ENCODE measurements at places on chromosomes 4 and X.

DNA sequence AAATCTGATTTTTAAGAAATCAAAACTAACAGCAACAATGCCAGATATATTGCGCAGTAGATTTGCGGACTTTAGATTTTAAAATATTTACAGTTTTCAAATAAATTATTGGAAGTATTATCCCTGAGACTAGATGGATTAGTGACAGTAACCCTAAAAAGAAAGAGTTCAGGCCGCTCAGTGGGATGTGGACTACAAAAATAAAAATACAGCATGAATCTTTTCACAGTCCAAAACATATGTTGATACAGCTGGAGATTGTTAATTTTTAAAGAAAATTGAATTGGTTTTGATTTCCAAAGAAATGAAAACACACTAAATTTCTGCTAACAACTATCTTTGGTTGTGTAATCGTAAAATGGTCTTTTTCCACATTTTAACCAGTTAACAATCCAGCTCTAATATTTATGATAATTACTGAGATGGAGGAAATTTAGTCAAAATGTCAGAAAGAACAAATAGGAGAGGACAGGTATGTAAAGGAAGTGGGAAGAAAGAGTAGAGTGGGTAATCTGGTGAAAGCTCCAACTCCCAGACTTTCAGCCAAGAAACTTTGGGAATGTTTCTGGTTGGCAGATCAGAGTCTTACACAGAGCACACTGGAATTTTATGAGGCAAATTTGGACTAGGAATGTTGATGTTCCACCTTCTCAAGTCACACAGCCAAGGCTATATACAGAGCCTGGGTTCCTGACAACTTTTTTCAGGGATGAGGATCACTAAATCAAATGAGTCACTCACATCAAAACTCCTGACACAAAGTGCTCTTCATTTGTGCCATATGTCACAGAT lies 15.1 kb downstream of the C4orf36 start:
- DNase-seq: no peak

- no peak for DNase-seq
Observed at GRCh38 chr4:169940460-169940859, 85.7 kb downstream of the MFAP3L start.

GRCh38 chr4:77126809-77127208 lies 30.2 kb upstream of the CCNG2 start:
- no peak for DNase-seq

GRCh38 chr4:68489338-68489737 lies 42.1 kb downstream of the TMPRSS11E start:
- DNase-seq: no peak

DNA sequence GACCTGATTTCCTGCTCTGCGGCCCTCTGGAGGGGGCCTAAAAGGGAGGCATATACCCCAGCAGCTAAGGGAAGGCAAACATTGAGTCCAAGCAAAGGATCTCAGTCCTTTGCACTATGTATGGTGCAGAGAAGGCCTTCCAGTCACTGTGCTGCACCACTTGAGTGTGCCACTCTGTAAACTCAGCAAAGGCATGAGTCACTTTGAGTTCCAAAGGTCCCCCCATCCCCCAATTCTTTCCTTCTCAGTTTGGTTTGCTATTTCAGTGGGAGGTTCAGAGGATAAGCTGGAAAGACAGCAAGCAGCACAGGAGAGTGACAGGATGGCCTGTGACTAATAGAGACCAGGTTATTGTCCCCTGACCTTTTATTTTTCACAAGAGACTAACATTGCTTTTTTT lies 131.3 kb downstream of the FHDC1 start:
- no peak for DNase-seq

DNA sequence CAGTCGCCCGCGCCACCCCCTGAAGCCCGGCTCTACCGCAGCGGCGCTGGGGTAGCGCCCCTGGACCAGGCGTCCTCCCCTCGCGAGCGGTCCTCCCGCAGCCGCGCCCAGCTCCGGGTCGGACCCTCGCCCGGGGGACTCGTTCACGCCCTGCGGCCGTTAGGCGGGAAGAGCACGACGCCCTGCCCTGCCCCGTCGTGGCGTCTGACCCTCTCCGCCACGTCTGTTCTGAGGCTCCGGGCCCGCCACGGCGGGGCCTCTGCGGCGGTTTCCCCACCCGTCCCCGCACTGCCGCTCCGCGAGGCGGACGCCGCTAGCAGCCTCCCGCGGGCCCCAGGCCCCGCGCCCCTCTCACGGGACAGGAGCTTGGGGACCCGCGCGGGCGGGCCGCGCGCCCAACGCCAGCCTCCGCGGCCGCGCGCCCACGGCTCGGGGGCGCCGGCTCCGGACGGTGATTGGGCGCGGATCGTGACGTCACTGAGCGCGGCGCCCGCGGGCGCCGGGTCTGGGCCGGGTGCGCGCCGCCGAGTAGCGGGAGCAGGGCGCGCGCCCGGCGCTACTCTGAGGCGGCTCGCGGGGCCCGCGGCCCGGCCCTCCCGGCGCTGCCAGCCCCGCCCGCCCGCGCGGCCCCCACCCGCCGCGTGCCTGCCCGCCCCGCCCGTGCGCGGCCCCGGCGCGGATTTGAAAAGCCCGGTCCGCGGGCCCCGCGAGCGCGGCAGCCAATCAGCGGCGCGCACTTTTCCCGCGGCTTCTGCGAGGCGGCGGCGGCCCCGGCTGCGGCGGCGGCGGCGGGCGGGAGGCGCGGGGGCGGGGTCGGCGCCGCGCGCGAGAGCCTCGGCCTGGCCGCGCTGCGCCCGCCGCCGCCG lies at the start of gene NSD2:
NSD2 (plus strand) TSS at position 816 of the 866 bp plus-strand sequence. CDS start 29,262 bp downstream, outside the sequence.
- DNase-seq: peak; percentile 95

DNA sequence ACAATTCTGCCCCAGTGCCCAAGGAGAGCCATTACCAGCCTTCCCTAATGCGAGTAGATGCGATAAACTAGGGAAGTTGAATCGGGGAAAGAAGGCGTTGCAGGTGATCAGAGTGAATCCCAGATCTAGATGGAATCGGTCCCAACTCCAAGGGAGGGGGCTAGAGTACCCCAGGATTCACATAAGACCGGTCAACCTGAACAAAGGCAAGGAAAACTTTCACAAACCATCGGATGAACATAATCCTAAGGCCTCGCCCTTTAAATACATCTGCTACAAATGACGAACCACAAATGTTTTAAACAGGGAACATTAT lies 11.2 kb upstream of the ZCCHC13 start:
- DNase-seq: no peak

- no peak for DNase-seq
Observed at GRCh38 chrX:21991504-21991903, 40.6 kb upstream of the PHEX start.

DNA sequence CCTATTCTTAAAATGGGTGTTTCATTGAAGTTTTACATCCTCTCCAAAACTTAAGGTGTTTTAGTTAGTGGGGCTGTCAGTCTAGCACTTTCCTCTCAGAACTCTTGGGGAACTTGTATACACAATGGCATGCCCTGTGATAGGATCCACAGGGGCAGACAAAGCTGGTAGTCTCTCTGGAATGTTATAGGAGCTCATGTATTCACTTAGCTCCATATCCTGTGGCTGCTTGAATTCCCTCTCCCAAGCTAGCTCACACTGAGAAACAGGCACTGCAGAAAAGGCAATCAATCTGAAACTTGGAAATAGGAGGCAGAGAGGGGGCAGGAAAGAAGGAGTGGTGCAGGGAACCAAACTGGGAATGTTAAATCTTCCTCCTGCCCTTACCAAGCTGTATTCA lies 26.3 kb upstream of the ARMCX2 start:
- DNase-seq: no peak

DNA sequence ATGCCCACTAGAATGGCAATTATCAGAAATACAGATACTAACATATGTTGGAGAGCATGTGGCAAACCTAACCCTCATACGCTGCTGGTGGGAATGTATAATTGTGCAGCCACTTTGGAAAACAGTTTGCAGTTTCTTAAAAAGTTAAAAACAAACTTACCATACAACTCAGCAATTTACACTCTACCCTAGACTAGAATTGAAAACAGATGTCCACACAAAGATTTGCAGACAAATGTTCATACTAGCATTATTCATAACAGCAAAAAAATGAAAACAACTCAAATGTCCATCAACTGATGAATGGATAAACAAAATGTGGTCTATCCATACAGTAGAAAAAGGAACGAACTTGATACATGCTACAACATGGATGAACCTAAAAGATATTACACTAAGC lies 64.4 kb downstream of the SLC9A7 start:
- no peak for DNase-seq

DNA sequence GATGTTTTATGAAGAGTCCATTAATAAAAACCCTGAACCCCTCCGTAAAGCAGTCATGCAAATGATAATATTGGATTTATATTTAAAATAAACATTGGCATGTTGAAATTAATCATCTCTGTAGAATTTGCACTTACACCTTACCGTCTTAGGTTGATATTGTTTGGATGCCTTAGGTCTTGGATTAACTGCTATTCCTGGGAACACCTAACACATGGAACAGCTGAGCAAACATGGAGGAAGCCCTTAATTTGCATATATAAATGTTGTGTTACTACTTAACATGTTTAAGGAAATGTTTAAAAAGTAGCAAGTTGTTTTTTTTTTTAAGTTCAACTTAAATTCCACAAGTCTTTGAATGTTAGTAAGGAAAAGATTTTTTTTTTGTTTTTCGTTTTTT lies 62.5 kb downstream of the NSD2 start:
- no peak for DNase-seq

GRCh38 chr4:17316566-17316965 lies 195.3 kb downstream of the QDPR start:
- no peak for DNase-seq

GRCh38 chrX:47169273-47169672 lies 24.3 kb downstream of the RBM10 start:
- DNase-seq: no peak
